ENCODE measurements at places on chromosomes 12 and 14. TPM values are rescaled to one million over a fixed set of nuclear protein-coding genes. Genes with fewer than 3 reads are reported as not detected.

APOF gene
- total RNA-seq, result not detected

SLC10A1 gene
- not detected for total RNA-seq

PROX2 gene
- total RNA-seq, result not detected

TRIAP1 gene
- total RNA-seq, result 21.5 TPM

LAG3 gene
- 0.33 TPM for total RNA-seq

DTX1 gene
- 14.4 TPM for total RNA-seq

KLRC1 gene
- 0.99 TPM for total RNA-seq

METTL25 gene
- 17.8 TPM for total RNA-seq

SLC5A8 gene
- total RNA-seq, result 1.1 TPM

SP1 gene
- total RNA-seq, result 38.1 TPM

ETFBKMT gene
- 5.9 TPM for total RNA-seq

CDCA4 gene
- 16.6 TPM for total RNA-seq

NPAS3 gene
- 23.2 TPM for total RNA-seq

DNA sequence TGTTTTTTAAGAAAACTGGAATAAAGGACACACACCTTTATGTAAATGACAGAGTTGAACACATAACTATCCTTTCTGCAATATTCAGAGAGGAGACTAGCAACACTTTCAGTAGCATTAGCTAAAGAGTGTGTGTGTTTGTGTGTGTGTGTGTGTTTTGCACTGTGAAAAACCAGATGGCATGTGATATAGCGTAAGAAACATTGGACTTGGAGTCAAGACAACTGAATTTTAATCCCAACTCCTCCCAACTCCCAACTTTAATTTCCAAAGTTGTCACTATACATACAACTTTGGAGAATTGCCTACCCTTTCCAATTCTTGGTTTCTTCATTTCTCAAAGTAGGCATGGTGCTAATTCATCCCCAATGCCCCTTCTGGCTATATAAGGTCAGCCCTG lies 347.8 kb downstream of the KCNH5 start:
- no peak overlapping the region for H3K4me3 ChIP-seq
- DNase-seq, result no peak
- no peaks in the 10 kb centered on the region for H3K36me3 ChIP-seq
- no peaks in the 10 kb centered on the region for H3K4me1 ChIP-seq
- H3K27me3 ChIP-seq, result no peaks in the 10 kb centered on the region
- H3K27ac ChIP-seq, result no peak overlapping the region

DNA sequence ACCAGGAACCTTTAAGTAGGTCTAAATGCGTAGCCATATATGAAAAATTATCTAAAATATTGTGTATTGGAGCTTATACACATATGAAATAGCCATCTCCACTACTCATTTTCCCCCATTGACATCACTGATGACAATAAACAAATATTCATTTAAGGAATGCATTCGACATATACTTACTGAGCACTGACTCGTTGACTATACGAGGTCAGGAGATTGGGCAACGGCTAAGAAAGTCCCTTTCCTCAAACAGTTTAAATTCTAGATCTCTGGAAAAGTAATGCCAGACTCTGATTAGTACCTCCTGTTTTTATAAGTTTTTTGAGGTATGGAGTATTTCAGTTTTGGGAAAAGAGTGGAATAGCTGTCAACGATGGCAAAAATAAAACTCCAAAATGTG lies 139.4 kb upstream of the DIO2 start:
- no peaks in the 10 kb centered on the region for H3K4me1 ChIP-seq
- DNase-seq, result no peak
- no peaks in the 10 kb centered on the region for H3K27me3 ChIP-seq
- H3K36me3 ChIP-seq, result no peaks in the 10 kb centered on the region

DNA sequence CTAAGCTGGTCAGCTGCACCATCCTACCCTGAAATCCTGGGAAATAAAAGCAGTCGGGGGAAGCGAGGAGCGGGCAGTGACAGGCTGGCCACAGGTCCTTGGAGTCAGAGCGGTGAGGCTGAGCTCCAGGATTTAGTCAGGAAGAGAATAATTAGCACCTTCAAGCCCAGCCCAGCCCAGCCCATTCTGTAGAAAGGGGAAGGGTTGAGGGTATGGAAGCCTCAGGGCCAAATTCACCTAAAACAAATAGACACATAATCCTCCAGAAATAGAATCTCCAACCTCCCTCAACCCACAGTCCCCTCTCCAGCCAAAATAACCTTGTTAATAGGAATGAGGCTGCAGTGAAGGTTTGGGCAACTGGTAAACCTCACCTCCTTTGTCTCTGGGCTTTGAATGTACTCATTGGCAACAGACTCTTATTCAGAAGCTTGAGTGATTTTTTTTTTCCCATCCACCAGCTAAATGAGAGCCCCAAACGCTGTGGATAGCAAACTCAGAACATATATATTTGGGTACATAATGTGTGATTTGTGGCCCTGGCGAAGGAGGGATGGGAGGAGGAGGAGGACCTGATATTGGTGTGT lies 334.1 kb downstream of the DPF3 start:
- peak; percentile 63 for DNase-seq
- peak overlapping the region; percentile 34 for H3K27ac ChIP-seq
- no peaks in the 10 kb centered on the region for H3K36me3 ChIP-seq
- peaks cover 30% of the 10 kb centered on the region for H3K4me1 ChIP-seq

GRCh38 chr14:72715850-72716228 lies 178.1 kb downstream of the DPF3 start:
- H3K36me3 ChIP-seq, result peaks cover 23% of the 10 kb centered on the region
- no peak overlapping the region for H3K27ac ChIP-seq

DNA sequence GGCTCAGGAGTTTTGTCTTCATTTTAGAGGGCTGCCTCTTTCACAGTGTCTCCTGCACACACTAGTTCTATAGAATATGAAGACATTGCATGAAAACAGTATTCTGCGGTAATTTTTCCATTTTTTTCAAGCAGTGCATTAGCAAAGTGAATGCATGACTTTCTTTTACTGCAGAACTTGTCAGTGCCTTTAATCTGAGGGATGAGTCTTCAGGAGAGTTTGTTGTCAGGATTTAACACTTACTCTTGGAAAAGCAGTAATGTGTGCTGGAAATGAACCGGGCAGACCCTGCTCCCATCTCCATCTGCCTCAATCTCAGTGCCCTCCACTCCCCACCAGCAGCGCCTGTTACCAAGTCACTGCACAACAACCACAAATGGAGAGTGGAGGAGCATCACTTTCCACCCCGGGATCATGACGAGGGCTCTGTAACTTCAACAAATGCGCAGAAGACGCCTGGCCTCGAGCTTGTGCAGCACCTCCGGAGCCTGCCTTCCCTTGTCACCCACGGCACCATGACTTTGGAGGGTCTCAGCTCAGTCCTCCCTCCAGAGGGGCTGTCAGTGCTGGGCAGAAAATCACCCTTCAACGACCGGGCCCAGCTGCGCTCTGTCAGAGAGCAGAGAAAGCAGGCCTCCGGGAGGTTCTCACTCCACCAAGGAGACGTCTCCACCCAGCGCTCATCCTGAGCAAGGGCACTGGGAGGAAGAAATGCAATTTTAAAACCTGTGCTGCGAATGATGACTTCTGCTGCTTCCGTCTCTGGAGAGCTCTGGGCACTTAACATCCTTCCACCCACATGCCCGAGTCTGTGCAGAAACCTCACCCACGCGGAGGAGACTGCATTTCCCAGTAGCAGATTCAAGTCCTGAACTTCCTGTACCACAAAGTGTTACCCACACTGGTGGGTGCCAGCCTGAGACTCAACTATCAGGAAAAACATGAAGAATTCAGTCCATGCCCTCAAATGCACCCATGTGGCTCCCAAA lies 255.7 kb downstream of the ADGRD1 start:
- no peak overlapping the region for H3K27ac ChIP-seq
- no peak overlapping the region for H3K4me3 ChIP-seq
- no peaks in the 10 kb centered on the region for H3K27me3 ChIP-seq
- DNase-seq, result no peak
- no peaks in the 10 kb centered on the region for H3K36me3 ChIP-seq
- H3K4me1 ChIP-seq, result peaks cover 15% of the 10 kb centered on the region

- peaks cover 16% of the 10 kb centered on the region for H3K27me3 ChIP-seq
- H3K4me3 ChIP-seq, result no peak overlapping the region
- peaks cover 68% of the 10 kb centered on the region for H3K4me1 ChIP-seq
- no peak overlapping the region for H3K27ac ChIP-seq
Measured at GRCh38 chr14:100671906-100672305, 54.8 kb upstream of the DLK1 start.

- H3K4me1 ChIP-seq, result peaks cover 11% of the 10 kb centered on the region
- peak; percentile 23 for DNase-seq
- no peak overlapping the region for H3K27ac ChIP-seq
- H3K27me3 ChIP-seq, result no peaks in the 10 kb centered on the region
- H3K4me3 ChIP-seq, result no peak overlapping the region
Measured at GRCh38 chr12:105409801-105410471, 79.4 kb downstream of the C12orf75 start.

- H3K36me3 ChIP-seq, result no peaks in the 10 kb centered on the region
- no peaks in the 10 kb centered on the region for H3K4me1 ChIP-seq
- no peak overlapping the region for H3K27ac ChIP-seq
Measured at GRCh38 chr12:122452701-122453285, 30.3 kb upstream of the CLIP1 start.

DNA sequence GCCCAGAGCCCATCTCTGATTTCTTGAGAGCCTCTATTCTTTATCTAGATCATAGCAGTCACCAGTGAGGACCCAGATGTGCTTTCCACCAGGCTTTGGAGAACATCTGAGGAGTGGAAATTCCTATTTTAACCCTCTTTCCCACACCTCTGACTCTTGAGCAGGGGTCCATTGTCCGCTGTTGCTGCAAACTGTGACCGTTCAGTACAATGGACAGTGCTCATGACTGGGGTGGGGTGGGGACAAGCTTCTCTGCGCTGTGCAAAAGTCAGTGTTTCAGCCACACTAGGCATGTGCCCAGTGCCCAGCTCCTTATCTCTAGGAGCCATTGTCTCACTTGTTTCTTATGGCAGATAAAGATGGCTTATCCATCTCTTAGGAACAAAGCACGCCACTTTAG lies 16.9 kb upstream of the KRT7 start:
- H3K27me3 ChIP-seq, result no peaks in the 10 kb centered on the region
- H3K27ac ChIP-seq, result no peak overlapping the region
- no peak overlapping the region for H3K4me3 ChIP-seq
- no peaks in the 10 kb centered on the region for H3K36me3 ChIP-seq
- H3K4me1 ChIP-seq, result peaks cover 35% of the 10 kb centered on the region

- no peak for DNase-seq
- no peaks in the 10 kb centered on the region for H3K27me3 ChIP-seq
- H3K4me1 ChIP-seq, result no peaks in the 10 kb centered on the region
- no peak overlapping the region for H3K27ac ChIP-seq
Measured at GRCh38 chr14:98578204-98578603, 693.8 kb downstream of the BCL11B start.

- peaks cover 3% of the 10 kb centered on the region for H3K4me1 ChIP-seq
- H3K27me3 ChIP-seq, result no peaks in the 10 kb centered on the region
- H3K27ac ChIP-seq, result no peak overlapping the region
- no peak overlapping the region for H3K4me3 ChIP-seq
- DNase-seq, result no peak
Measured at GRCh38 chr12:114995891-114996290, 311.9 kb upstream of the TBX3 start.

DNA sequence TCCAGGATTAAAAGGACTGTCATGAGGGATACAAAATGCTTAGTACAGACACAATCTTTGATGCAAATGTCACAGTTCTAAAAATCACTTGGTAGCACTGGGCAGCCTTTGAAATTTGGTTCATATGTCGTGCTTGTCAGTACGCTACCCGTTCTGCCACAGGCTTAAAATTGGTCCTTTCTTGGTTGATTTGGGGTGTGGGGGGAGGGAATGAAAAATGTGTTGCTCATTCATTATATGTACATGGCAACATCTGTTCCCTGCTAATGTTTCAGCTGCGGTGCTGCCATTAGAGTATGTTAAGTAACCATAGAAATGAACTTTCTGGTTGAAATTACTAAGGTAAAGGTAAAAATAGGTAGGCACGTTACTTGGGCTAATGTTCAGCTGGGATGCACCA lies 155.4 kb upstream of the ARHGAP5 start:
- H3K36me3 ChIP-seq, result no peaks in the 10 kb centered on the region
- H3K4me3 ChIP-seq, result no peak overlapping the region
- no peak for DNase-seq
- H3K27me3 ChIP-seq, result no peaks in the 10 kb centered on the region
- H3K27ac ChIP-seq, result no peak overlapping the region
- no peaks in the 10 kb centered on the region for H3K4me1 ChIP-seq

- H3K27me3 ChIP-seq, result no peaks in the 10 kb centered on the region
- no peaks in the 10 kb centered on the region for H3K36me3 ChIP-seq
- no peaks in the 10 kb centered on the region for H3K4me1 ChIP-seq
- H3K27ac ChIP-seq, result no peak overlapping the region
- no peak overlapping the region for H3K4me3 ChIP-seq
- DNase-seq, result no peak
Measured at GRCh38 chr12:29428633-29429032, 47.7 kb upstream of the ERGIC2 start.

DNA sequence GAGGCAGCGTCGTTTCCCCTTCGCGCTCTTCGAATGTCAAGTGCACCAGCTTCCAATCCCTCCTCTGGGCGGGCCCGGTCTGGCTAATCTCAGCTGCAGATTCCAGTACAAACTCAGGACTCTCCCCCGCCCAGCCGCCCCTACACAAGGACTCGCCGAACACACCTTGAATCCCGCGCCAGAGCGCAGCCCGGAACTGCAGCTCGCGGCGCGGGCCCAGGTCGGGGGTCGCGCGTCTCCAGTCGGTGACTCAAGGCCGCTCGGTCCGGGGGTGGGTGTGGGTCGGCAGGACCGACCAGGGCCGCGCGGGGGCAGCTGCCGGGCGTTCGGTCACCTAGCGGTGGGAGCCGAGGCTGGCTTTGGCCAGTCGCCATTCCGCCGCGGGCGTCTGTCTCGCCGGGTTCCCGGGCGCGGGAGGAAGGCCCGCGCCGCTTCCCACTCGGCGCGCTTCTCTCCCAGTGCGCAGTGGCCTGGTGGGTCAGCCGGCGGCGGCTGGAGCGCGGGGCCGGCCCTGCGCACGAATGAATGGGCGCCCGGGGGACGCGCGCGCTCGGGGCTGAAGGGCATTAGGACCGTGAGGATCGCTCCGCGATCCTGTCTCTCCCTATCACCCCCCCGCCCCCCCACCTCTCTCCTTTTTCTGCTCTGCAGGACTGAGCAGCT lies at the start of gene GALNT16:
Gene GALNT16 (plus strand): TSS at position 632 of the 663 bp plus-strand sequence. CDS start 133 bp downstream, outside the sequence.
- no peak for DNase-seq
- peaks cover 17% of the 10 kb centered on the region for H3K27me3 ChIP-seq
- H3K27ac ChIP-seq, result no peak within 1 kb of the TSS
- peak within 1 kb of the TSS; percentile 55 for H3K4me3 ChIP-seq
- H3K4me1 ChIP-seq, result peaks cover 57% of the 10 kb centered on the region

- H3K36me3 ChIP-seq, result no peaks in the 10 kb centered on the region
- H3K27ac ChIP-seq, result no peak overlapping the region
- DNase-seq, result no peak
- no peaks in the 10 kb centered on the region for H3K27me3 ChIP-seq
- no peaks in the 10 kb centered on the region for H3K4me1 ChIP-seq
- H3K4me3 ChIP-seq, result no peak overlapping the region
Measured at GRCh38 chr12:52913431-52913821, 8.6 kb upstream of the KRT8 start.

DNA sequence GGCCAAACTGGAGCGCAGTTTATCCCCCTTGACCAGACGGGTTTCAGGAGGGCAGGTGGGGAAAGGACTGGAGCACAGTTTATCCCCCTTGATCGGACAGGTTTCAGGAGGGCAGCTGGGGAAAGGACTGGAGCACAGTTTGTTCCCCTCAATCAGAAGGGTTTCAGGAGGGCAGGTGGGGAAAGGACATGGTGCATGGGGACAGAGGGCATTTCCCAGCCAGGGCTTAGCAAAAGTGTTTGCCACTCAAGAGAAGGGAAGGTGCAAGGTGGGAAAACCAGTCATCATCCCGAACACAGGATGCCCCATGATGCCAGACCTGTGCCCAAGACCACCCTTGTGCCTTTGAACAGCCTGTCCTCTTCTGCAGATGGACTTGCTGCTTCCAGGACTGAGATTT lies 54.7 kb downstream of the SPTB start:
- H3K4me3 ChIP-seq, result no peak overlapping the region
- H3K27me3 ChIP-seq, result no peaks in the 10 kb centered on the region
- H3K36me3 ChIP-seq, result peaks cover 7% of the 10 kb centered on the region
- DNase-seq, result no peak
- H3K4me1 ChIP-seq, result peaks cover 31% of the 10 kb centered on the region

Data from spinal cord (tissue), 10 donors.